ENCODE measurements at places on chromosomes 12 and 14. TPM values are rescaled to one million over a fixed set of nuclear protein-coding genes. Genes with fewer than 3 reads are reported as not detected.
A peak's percentile ranks its signal among the peaks of the same experiment; 100 is the strongest.

- no peak for ATAC-seq
Observed at GRCh38 chr14:35858521-35859209, 32.5 kb downstream of the BRMS1L start.

DNA sequence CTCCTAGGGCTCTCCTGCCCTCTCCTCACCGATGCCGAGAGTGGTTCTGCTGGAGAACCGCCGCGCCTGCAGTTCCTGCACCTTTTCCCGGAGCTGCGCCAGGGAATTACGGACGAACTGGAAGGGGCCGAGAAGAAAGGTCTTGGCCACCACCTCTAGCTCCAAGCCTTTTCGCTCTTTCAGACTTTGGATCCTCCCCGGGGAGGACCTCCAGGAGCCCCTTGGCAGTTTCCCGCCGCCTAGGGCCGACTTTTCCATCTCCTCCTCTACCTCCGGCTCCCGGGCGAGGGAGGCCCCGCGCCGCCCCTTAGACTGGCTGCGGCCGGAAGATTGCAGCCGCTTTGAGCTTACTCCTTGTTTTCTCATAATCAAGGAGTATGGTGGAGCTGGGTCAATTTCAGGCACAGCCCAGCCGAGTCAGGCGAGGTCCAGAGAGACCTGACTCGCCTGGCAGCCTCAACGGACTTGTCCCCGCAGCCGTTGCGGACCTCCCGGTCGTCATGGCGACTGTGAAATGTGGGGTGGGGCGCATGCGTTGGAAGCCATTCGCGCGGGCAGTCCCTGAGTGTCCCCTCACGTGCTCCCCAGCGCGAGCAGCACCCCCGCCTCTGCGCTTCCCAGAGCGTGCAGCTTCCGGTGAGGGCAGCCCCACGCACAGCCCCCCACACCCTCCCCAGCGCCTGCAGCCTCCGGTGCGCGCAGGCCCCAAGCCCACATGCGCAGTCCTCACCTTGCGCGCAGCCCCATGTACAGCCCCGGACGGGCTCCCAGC, at the start of gene DPY19L2:
TSS of gene DPY19L2 (minus strand) at position 466 of the 772 bp plus-strand sequence. CDS start at position 366, 100 bp downstream.
- ATAC-seq: peak; percentile 91

- ATAC-seq: no peak
Observed at GRCh38 chr12:26273811-26274210, 78.4 kb downstream of the SSPN start.

DNA sequence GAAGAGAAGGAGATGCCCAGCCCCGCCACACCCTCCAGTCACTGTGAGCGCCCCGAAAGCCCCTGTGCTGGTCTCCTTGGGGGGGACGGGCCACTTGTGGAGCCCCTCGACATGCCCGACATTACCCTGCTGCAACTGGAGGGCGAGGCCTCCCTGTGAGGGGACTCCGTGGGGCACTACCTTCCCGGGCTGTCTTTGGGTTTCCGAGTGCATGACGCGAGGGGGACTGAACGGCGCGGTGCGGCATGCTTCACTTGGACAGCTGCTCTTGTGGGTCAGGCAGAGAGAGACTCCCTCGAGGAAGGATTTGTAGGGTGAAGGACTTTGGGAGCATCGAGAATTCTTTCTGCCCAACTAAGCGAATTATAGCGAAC, 1.1 kb downstream of the CCDC184 start:
- ATAC-seq: no peak

DNA sequence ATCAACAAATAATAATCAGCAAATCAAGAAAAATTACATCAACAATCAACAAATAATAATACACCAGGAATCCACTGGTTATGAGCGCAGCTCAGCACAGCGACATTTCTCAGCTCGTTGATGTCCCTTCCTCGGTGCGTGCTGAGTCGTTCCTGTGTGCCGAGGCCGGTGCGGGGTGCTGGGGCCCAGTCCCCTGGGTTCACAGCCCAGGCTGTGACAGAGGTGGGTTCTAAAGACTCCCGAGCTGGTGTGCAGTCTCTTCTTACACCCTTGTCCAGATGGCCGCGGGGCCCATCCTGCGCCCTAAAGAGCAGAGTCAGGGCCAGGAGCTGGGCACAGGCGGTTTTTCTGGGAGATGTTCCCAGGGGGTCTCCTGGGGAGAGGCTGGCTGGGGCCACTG, 26.9 kb upstream of the TRAF3 start:
- no peak for ATAC-seq

DNA sequence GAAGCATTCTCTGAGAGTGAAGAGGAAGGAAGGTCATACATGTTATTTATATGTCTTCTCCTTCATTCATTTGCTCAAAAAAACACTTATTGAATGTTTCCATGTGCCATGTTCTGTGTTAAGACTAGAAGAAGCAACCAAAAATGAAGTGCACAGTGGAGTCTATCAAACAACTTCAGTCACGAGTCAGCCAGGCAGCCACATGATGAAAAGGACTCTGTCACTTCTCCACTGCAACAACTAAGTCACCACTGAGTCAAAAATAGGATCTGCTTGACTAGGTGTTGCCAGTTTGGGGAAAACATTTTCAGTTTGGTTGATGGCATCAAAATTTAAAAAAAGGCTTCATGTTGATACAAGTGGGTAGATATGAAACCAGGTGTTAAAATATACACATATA, 142.5 kb downstream of the PDE3A start:
- no peak for ATAC-seq

GRCh38 chr12:12425616-12426015, 68.7 kb downstream of the BORCS5 start:
- no peak for ATAC-seq

- no peak for ATAC-seq
Observed at GRCh38 chr14:50599700-50600444, 39.9 kb downstream of the ATL1 start.

DNA sequence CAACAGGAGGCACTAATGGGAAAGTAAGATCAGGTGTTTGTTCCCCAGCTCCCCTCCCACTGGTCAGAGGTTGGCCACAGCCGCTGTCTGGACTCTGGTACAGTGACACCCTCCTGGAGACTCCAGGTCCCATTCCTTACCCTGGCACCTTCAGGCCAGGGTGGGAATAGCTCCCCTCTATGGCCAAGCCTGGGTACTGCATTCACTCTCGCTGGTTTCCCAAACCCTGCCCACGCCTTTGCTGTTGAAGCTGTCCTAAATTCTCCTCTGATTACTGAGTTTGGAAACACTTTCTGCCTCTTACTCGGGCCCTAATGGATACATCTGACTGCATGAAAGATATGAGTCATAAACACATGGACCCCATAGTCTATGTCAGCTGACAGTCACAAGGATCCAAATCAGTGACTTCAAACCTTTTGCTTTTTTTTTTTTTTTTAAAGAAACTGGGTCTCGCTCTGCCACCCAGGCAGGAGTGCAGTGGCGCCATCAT, 17.9 kb downstream of the HRK start:
- ATAC-seq: no peak

- no peak for ATAC-seq
Observed at GRCh38 chr12:92905811-92906554, 23.1 kb downstream of the EEA1 start.

DNA sequence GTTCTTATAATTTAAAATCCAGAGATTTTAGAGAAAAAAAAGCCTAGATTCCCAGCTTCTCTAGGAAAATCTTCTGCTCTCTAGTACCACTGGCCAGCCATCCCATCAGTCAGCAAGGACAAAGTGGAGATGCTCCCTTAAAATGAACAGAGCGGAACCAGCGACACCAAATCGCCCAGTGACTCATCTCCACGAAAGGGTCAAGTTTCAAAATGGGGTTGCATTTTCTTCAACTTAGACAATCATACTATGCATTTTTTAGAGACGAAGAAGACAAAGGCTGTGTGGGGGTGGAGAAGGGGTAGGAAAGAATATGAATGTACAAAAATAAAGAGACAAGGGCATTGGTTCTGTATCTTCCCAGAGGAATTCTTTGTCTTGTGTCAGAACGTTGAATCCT, 212.0 kb downstream of the SLC15A4 start:
- no peak for ATAC-seq

- ATAC-seq: no peak
Observed at GRCh38 chr12:54001283-54002187, 1.6 kb downstream of the HOXC9 start.

DNA sequence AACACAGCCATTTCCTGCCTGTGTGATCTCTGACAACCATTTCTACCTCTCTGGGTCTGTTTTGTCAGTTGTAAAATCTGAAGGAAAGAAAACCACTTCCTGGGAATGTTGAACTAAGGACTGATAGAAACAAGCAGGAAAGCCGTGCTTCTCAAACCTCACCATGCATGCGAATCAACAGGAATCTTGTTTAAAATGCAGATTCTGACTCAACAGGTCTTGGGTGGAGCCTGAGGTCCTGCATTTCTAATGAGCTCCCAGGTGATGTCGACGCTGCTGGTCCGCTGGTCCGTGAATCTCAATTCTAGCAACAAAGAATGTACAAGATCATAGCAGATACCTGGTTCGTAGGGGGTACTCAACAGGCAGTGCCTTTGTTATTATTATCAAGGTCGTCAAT, 38.0 kb upstream of the GPATCH2L start:
- ATAC-seq: no peak

DNA sequence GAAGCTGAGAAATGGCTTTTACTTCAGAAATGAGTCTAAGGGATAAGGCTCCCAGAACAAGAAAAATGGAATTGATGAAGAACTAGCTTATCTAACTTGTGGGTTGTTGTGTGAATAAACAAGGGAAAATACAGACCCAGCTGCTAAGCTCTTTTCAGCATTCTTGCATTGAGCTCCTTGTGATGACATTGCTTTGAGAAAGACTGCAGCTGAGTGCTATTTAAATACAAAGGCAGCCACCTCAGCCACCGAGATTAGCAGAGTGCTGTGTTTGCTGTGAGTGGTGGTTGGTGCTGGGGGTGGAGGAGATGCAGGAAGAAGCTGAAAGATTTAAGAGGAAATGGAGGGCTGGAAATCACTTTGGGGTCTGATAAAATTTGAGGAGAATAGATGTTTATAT, 396.0 kb upstream of the PRICKLE1 start:
- ATAC-seq: no peak

DNA sequence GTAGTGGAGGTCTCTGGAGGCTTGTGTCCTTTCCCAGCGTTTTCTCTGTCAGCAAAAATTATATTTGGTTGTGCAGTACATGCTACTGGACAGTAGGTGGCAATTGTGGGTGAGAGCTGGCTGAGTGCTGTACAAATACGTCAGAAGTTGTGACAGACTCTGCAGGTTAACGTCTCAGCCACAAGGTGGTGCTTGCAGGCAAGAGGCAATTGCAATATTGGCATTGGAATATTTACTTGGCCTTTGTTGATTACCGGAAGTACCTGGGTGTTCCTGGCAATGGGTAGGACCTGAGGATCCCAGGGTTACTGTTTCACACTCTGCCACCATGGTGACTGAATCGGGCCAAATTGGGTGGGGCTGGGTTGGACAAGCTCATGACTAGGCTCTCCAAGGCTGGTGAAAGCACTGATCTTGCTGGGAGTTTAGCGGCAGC, 333.9 kb upstream of the LMO3 start:
- no peak for ATAC-seq

DNA sequence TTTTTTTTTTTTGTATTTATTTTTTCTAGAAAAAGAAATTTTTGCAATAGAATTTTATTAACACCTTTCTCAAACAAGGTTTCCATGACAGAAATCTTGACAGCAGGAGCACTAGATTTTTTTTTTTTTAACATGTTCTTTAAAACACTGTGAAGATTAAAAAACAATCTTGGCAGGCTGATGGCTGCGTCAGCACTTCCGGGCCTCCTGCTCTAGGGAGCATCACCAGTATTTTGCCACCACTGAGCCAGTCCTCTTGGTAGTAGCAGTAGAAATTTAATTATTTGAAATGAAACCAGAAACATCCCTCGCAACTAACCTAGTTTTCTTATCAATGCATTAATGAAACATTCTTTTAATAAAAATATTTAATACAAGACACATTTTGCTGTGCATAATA, 99.6 kb downstream of the APAF1 start:
- no peak for ATAC-seq

DNA sequence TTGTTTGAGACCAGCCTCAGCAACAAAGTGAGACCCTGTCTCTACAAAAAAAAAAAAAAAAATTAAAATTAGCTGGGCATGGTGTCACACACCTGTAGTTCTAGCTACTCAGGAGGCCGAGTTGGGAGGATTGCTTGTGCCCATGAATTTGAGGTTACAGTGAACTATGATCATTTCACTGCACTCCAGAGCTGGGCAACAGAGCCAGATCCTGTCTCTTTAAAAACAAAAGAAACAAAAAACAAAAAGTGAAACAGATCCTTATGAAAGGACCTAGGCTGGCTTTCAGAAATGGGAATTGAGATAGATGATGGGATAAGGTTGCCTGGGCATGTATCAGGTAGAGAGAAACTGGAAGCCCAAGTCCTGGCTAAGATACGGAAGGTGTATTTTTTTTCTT, 13.9 kb downstream of the ACTR6 start:
- ATAC-seq: no peak

DNA sequence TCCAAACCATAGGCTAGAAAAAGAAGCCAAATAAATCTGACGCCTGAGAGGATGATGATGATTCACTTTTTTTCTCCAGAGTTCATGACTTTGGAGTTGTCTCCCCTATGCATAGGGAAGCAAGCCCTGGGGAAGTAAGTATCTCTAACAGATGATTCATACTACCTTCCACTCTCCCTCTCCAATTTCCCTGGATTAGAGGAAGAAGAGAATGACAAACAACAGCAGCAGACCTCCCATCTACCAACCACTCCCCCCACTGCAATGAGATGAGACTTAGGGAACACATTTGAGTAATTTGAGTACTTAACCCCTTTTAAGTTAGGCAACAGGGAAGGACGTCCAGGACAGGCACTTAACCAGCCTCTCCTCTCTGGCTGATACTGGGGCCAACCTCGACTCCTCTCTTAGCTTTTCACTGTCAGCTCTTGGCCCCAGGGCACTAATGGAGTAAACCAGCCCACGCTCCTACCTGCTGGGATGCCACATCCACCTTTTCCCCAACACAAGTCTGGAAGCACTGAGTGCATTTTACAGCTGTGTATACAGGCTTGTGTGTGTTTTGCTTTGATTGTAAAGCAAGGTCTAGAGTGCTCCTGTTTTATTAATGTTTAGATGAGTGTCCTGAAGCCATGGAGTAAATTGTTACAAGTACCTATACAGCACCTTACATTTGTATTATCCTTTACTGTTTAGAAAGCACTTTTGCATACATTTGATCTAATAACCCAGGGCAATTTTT, 180.7 kb downstream of the PHLDA1 start:
- no peak for ATAC-seq

- ATAC-seq: peak; percentile 39
Observed at GRCh38 chr12:64618953-64619590, 8.8 kb downstream of the RASSF3 start.

The TAS2R20 gene
- total RNA-seq: 1.8 TPM

The CELA1 gene
- not detected for total RNA-seq

The OTOGL gene
- total RNA-seq: 1.7 TPM

The KCNC2 gene
- not detected for total RNA-seq

The NTF3 gene
- 0.87 TPM for total RNA-seq

The RERGL gene
- 2.3 TPM for total RNA-seq

The JPH4 gene
- total RNA-seq: 2.7 TPM

The SLC25A21 gene
- 1.5 TPM for total RNA-seq

The MANSC4 gene
- not detected for total RNA-seq

The PPFIA2 gene
- 25.2 TPM for total RNA-seq

The MAPKAPK5 gene
- 45.7 TPM for total RNA-seq

The BIN2 gene
- total RNA-seq: 2.4 TPM

The IRF2BPL gene
- total RNA-seq: 75.6 TPM

Data from gastroesophageal sphincter (tissue), 4 donors.